ENCODE measurements at places on chromosomes 7 and 10.

GRCh38 chr7:110780712-110781111 is 310.2 kb upstream of the LRRN3 start:
- no peak for DNase-seq

DNA sequence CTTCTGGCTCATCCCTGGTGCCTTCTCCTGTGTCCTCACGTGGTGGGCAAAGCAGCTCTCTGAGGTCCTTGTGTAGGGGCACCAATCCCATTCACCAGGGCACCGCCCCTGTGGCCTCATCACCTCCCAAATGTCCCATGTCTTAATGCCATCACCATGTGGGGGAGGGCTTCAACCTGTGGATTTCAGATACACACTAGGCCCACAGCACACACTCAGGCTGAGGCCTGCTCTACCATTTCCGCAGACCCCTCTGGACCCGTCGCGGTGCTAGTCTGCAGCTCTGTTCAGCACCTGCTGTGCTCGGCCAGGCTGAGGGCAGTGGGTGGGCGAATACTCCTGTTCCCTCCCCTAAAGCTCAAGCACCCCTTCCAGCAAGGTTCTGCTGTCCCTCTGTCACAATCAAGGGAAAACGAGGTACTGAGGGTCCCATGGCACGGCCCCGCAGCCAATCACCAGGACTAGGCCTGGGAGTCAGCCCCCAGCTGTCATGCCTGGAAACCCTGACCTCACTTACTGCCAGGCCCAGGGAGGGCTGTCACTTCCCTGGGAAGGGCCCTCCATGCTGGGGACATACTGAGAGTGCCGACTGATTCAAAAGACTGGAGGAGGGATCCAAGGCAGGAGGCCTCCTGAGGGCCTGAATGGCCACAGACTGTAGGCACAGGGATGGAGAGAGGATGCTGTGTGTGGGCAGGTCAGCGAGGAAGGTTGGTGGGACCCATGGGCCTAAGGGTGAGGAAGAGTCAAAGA is 123.8 kb upstream of the RET start:
- no peak for DNase-seq

- no peak for DNase-seq
Measured at GRCh38 chr7:16989811-16990413, 108.1 kb upstream of the AGR3 start.

DNA sequence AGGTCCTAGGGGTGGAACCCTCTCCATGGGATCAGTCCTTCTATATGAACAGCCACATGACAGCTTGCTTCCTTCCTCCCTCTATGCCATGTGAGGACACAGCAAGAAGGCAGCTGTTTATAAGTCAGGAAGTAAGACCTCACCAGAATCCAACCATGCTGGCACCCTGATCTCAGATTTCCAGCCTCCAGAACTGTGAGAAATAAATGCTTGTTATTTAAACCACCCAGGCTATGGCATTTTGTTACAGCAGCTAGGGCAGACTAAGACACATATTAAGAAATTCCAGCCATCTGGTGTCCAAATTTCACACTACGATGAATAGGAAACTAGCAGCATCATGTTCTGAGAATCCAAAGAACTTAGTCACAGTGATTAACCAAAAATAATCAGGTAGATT is 140.1 kb downstream of the ZFAND4 start:
- no peak for DNase-seq

DNA sequence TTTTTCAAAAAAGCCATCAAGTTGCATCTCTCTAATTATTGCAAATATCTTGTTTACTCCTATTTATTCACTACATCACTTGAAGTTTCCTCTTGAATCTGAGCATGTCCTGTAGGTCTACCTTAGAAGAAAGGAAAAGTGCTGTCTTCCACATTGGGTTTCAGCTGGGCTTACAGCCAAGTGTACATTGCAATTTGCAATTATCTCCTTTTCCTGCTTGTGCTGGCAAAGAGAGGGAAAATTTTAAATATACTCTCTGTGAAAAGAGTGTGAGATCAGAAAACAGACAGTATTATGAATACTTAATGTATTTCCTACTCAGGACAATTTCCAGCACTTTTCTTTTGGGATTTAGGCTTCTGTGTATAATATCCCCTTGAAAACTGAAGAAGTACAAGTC is 839.7 kb downstream of the CNTNAP2 start:
- no peak for DNase-seq

DNA sequence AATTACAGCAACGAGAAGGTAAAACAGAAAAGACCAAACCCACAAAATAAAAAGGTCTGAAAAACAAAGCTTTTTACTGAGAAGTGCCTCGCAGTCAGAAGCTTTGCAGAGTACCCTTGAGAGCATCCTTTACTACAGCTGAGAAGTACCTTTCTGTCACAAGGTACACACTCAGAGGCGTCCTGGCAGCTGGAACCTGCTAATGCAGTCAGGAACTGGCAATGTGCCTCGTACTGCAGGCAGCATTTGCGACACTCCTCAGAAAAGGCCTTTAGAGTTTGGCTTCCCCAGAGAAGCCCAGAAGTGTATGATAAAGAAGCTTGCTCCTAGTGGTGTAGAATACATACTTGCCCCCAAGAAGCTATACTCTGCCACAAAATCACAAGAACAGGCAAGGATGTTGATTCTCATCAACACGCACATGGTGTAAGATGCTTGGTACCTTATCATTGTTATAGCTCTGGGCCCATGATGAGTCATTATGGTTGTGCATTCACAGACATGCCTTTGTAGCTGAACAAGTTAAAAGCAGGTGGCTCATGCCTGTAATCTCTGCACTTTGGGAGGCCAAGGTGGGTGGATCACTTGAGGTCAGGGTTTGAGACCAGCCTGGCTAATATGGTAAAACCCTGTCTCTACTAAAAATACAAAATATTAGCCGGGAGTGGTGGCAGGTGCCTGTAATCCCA is 2.0 kb upstream of the GTPBP4 start:
- no peak for DNase-seq

DNA sequence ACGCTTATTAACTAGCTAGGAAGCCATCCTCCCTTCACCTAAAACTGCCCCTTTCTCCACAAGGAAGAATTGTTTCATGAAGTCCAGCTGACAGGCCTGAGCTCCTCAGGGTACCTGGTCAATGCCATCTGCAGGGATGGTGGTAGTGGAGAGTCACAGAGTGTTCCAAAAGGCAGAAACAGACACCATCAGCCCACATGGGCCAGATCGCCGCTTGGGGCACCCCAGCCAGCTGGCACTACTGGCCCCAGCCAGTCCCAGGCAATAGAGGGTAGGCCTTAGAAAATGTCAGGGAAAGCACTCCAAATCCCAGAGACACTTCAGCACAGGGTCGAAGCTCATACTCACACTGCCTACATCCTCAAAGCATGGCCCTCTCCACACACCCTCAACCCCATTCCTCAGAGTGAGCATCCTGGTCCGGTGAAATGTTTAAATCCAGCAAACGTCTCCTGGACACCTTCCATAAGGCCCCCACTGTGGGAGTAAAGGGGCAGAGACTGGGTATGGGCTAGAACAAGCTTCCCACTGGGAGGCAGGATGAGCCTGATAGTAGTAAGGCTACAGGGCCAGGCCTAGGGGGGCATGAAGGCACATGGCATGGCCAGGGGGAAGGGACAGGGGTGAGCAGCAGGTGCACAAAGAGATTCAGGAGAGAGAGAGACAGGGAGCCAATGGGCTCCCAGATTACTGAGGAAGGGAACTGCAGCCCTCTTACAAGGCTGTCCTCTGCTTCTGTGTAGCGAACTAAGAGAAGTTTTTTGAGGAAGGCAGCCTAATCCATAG is 1.9 kb downstream of the LRRC20 start:
- no peak for DNase-seq

GRCh38 chr10:97830064-97830463 is 19.6 kb upstream of the GOLGA7B start:
- DNase-seq: no peak

- DNase-seq: no peak
Measured at GRCh38 chr10:74238516-74238915, 87.5 kb downstream of the ADK start.

- no peak for DNase-seq
Measured at GRCh38 chr7:36942025-36942424, 217.7 kb upstream of the AOAH start.

- DNase-seq: no peak
Measured at GRCh38 chr10:50585921-50586739, 37.6 kb downstream of the SGMS1 start.

- no peak for DNase-seq
Measured at GRCh38 chr7:990352-990932, 7.5 kb downstream of the CYP2W1 start.

DNA sequence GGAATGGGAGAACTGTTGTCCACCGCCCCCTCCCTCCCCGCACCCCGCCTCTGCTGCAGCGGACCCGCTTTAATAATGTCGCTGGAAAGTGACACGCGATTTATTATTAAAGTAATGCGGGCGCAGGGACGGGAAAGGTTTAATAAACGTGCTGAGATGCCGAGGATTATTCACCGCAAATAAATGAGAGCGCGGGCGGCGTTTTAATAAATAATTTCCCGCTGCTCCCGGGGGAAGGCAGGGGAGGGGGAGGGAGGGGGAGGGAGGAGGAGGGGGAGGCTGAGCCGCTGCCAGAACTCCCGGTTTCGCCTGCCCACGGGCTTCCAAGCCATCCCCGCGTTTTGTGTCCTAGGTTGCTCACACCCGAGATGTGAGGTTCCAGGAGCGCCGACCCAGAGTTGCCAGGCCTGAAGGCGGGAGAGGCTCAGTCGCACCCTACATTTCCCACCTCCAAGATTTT is 5.1 kb downstream of the KAZALD1 start:
- DNase-seq: no peak

DNA sequence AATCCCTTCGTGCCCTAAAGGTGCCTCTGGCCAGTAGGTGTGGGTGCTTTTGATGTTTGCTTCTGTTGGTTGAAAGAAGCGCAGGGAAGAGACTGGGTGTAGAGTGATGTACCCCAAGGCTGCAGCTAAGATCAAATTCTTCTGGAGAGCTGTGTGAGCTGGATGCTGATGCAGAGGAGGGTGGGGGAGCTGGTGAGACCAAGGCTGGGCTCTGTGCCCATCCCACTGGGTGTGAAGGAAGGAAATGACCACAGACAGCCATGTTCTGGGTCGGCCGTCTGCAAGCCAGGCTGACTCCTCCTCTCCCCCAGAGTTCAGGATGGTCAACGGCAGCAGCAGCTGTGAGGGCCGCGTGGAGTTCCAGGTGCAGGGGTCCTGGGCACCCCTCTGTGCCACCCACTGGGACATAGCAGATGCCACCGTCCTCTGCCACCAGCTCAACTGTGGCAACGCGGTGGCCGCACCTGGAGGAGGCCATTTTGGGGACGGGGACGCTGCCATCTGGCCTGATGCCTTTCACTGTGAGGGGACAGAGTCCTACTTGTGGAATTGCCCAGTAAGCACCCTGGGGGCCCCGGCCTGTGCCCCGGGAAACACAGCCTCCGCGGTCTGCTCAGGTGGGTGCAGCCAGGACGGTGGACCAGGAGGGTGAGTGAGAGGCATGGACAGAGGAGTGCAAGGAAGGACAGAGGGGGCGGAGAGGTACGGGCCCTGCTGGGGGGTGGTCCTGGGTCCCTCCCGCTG is 5.1 kb downstream of the SCART1 start:
- no peak for DNase-seq

DNA sequence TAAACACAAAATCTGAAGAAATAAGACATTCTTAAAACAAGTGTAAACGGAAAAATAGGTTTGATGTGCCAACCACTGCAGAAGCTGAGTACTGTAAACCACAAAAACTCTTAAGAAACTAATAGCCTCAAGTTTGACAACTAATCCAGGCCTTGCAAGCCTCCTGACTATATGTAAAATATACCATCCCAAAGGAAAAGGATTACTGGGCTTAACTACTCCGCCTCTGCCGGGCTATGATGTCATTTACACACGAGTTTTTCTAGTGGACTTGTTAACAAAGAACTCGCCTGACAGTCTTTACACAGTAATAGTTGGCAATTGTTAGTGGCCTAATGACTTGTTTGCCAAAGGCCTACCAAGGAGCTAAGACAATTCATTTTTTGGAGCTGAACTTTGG is 2.1 kb downstream of the KIF5B start:
- no peak for DNase-seq

- peak; percentile 41 for DNase-seq
Measured at GRCh38 chr7:150716368-150716767, at the start of gene GIMAP1. GIMAP1 (plus strand) TSS chr7:150716613; CDS start chr7:150719048, 2,435 bp downstream.

GRCh38 chr7:1192171-1192676 is 32.2 kb upstream of the ZFAND2A start:
- DNase-seq: no peak

DNA sequence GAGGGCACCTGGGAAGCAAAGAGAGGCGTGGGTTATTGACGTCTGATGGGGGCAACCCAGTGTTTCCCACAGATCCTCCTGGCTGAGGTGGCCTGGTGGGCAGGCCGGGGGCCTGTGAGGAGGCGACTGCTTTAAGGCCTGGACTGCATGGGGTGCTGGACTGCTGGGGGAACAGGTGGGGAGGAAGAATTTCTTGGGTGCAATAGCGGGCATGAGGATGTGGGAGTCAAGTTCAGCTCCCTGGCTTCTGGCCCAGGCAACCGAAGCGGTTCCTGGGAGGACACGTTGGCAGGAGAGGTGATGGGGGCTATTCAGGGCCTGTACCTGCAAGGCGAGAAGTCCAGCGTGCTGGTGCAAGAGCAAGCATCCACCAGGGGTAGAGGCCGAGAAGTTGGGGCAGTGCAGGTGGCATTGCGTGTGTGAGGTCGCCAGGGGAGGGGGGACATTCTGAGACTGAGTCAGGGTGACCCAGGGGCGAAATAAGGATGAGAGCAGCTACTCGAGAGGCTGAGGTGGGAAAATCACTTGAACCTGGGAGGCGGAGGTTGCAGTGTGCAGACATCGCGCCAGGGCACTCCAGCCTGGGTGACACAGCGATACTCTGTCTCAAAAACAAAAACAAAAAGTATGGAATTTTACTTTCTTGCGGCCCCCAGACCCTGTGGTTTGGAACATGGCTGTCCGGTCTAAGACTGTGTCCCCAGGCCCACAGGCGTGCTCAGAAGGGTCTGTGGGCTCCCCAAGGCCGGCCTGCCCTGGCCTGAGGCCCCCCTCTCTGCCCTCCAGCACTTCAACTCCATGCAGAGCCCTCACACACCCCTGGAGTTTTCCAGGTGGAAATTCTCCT is 53.6 kb upstream of the ELN start:
- no peak for DNase-seq

DNA sequence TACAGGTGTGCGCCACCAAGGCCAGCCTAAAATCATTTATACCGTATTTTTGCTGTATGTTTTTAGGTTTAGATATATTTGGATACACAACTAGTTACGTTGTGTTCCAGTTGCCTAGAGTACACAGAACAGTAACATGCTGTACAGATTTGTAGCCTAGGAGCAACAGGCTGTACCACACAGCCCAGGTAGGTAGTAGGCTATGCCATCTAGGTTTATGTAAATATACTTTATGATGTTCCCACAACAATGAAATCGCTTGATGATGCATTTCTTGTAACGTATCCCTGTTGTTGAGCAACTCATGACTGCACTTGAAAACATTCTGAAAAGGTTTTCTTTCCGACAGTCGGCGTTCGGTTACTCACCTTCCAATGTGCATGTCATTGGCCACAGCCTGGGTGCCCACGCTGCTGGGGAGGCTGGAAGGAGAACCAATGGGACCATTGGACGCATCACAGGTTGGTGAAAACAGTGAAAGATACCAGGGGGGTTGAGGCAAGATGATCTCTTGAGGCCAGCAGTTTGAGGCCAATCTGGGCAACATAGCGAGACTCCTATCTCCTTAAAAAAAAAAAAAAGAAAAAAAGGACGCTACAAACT is 7.7 kb downstream of the PNLIP start:
- no peak for DNase-seq
